ENCODE measurements at places on chromosomes 7 and 10.

- no peak for DNase-seq
Measured at GRCh38 chr10:110273474-110273873, 31.2 kb downstream of the SMNDC1 start.

GRCh38 chr7:2824026-2824677 lies 20.0 kb downstream of the GNA12 start:
- DNase-seq = no peak

DNA sequence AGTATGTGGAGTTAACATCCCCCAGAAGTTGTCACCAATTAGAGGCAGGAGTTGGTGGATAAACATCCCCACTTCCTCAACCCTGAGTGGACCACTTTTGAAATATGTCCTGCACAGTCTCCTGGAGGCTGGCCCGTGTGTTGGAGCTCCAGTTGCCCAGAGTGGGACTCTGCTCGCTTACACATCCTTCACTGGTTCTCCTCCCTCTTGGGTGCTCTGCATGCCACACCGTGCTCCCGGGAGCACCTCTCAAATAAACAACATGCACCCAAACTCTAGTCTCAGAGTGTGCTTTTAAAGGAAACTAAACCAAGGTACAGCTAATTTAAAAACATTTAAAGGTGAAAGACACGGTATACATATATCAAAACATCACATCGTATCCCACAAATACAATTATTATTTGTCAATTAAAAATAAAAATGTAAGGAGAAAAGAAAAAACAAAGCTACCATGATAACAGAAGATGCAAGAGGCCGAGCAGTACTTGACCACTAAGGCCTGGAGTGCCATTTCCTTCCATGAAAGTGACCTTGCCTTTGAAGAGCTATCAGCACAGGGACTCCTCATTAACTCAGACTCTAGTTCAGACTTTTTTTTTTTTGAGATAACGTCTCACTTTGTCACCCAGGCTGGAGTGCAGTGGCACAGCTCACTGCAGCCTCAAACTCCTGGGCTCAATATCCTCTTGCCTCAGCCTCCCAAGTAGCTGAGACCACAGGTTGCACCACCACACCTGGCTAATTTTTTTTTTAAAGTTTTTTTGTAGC lies 47.8 kb upstream of the SAMD8 start:
- no peak for DNase-seq

GRCh38 chr10:91891125-91892001 lies 17.9 kb downstream of the FGFBP3 start:
- DNase-seq = no peak

DNA sequence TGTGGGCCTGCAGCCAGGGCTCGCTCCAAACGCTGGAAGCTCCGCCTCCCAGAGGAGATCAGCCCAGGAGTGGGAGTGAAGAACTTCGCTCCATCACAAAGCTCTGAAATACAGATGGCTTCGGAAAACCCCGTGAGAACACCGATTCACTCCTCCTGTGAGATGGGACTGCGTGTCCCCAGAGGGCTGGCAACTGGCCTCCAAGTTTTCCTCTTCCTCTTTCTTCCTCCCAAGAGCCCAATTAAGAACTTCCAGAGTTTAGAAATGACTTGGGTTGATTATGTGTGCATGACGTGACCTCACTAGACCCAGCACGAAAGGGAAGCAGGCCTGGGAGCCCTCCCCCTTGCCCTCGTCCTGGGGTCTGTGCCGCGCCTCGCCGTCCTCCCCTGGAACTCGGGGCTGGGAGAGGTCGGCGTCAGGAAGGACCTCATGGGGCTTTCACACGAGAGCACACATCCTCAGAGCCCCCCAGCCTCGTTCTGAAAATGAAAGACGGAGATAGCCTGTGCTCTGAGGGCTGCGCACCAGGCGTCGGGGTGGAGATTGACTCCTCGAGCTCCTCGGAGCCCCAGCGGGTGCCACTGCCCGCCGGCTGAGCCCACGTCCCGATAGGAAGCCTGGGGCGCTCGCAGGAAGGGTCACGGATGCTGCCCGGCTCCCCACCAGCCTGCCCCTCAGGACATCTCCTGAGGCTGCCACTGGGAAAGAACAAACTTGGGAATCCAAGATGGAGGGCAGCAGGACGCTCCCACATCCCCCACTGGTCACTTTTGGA lies 37.8 kb downstream of the PTPRN2 start:
- DNase-seq = no peak
